H7 (cell line): ENCODE measurements at places on chromosomes 12 and 14.

- DNase-seq: peak; percentile 91
Measured at GRCh38 chr12:94650143-94651056, at the start of gene TMCC3. TMCC3 (minus strand) TSS chr12:94650557; CDS start chr12:94650430, 127 bp downstream.

DNA sequence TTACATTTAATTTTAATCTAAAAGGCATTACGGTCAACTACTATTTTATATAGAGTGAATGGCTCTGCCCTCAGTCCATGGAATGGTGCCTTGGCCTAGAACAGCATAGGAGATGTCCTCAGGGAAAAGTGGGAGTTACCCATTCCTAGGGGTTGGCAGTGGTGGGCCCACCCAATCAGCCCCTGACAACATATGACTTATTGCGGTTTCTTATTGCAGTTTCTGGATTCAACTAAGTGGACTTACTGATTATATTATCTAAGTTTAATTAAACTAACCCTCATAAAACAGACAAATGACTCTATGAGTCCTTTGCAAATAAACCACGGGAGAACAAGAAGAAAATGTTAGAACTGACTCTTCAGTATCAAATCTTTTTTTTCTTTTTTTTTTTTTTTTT, 2.3 kb upstream of the PPP2R5E start:
- DNase-seq: no peak

GRCh38 chr12:49345051-49345824, 1.4 kb upstream of the DNAJC22 start:
- peak; percentile 87 for DNase-seq

- DNase-seq: no peak
Measured at GRCh38 chr12:50659260-50659659, 104.6 kb upstream of the ATF1 start.

DNA sequence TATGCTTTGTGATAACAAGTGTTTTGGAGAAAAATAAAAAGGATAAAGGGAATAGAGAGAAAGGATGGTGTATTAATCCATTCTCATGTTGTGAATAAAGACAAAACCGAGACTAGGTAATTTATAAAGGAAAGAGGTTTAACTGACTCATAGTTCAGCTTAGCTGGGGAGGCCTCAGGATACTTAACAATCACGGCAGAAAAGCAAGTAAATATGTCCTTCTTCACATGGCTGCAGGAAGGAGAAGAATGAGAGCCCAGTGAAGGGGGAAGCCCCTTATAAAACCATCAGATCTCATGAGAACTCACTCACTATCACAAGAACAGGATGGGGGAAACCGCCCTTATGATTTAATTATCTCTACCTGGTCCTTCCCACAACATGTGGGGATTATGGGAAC, 18.1 kb upstream of the C12orf42 start:
- no peak for DNase-seq

DNA sequence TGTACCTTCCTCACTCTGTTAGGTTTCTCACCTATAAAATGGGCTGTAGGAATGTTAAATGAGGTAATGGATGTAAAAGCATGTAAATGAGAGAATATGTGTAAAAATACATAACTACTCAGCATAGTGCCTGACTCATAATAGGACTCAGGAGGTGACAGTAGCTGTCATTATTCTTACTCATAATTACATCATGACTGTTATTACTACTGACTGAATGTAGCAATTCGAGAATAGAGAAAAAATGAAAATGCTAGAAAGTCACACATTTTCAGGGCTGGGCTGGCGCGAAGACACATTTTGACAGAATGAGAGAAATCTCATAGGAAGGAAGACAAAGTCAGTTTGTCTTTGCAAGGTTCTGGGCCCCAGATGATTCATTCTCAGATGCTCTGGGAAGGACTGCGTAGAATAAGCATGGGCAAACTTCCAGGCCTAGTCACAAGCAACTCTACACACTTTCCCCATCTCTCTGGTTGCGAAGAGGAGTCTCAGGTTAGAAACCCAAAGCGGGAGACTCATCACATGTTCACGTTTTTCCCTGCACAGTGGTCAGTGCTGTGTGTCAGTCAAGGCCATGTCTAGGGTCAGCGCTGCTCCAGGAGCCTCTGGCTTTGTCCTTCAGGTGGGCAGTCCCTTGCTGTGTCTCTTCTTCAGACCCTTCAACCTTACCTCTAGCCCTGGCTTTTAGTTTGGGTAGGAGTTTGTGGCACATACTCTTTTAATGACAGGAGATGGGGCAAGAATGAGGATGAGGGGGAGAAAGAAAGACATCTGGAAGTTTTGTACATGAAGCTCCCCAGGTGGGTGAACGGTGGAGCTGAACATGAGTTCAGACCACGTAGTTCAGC, 8.4 kb downstream of the GPRC5A start:
- DNase-seq: no peak

DNA sequence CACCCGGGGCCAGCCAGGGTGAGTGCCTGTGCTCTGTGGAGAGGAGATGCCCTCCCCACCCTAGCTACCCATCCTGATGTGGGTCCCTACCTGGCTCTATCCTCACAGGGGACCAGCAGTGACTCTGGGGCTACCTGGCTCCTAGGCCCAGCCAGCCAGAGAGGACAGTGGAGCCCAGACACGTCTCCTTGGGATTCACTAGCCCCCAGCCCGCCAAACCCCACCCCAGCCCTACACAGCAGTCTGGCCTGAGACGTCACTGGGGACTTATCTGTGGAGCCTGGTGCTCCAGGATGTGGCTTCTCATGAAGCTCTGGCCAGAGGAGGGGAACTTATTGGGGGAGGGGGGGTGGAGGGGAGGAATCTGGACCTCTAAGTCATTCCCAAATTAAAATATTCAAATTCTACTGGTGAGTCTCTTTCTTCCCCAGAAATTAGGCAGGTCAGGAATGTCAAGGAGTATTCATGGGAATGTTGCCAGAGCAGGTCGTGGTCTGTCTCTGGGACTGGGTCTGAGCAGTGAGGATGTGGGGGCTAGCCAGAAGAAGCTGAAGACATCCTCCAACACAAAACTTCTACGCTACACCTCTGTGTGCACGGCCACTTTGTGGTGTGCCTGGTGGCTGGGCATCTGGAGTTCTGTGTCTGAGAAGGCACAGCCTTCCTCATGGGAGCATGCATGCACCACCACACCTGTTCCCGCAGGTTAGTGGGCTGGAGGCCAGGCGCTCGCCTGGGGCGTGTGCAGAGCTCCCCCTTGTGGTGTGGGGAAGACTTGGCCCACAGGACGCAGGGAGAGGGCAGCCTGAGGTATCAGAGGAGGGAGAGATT, 2.7 kb downstream of the CMTM5 start:
- DNase-seq: peak; percentile 93

DNA sequence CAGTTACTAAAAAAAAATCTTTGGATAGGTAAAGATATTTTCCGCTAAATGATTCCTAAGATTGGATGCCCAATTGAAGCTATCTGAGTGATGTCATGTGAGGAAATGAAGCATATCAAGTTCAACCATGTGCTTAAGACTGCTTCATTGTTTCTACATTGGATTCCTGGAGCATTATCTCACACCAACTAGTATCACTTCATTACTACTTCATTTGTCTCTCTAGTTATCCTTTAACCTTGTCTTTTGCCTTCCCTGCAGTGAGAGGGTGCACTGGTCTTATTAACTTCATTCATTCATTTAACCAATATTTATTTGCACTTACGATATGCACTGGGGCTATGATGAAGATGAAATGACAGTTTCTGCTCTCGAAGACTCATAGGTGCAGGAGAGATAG, 198.1 kb downstream of the SLC38A4 start:
- DNase-seq: no peak

DNA sequence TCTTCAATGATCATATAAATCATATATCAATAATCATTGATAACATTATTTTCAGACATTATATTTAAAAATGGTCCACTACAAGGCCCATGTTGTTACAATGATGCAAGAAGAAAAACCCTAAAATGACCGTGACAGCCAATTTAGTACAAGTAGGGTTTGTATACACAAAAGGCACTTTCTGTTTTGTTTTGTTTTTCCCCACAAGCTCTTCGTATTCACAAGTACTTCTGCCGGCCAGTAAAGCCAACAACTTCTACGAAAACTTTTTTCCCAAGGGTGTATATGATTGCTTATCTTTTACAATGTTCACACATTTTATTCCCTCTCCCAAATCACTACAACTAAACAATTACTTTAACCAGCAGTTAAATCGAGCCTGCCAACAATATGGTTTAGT, 9.6 kb downstream of the PTPRB start:
- no peak for DNase-seq

GRCh38 chr14:92936085-92936484, 13.1 kb downstream of the CHGA start:
- DNase-seq: no peak

DNA sequence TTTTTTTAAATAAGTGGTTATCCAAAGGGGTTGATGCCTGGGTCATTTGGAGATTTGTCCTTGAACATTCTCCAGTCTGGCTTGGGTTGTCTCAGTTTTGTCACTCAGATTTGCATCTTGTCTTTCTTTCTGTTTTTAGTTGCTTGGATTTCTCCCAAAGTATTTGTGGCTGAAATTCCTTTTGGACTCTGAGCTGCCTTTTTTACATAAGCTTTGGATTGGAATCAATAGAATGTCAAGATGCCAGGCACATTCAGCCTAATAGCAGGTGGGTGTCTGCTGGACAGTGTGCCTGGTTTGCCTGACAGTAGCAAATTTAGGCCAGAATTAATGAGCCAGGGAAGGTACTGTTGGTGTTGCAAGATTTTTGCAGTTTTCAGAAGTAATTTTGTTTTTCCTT, 50.0 kb downstream of the FLRT2 start:
- DNase-seq: no peak

DNA sequence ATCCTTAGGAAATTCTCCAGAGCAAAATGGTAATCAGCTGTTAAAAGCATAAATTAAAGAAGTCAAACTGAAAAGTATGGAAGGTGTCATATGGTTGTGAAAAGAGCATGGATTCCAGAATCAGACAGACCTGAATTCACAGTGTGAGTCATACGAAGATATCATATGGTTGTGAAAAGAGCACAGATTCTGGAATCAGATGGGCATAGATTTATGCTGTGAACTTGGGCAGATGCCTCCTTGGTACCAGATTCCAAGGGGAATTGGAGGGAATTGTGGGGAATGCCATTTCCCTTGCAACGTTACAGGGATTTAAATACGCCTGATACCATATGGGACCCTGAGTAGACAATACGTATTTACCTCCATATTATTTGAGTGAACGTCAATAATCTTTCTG, 183.7 kb downstream of the GALC start:
- no peak for DNase-seq

DNA sequence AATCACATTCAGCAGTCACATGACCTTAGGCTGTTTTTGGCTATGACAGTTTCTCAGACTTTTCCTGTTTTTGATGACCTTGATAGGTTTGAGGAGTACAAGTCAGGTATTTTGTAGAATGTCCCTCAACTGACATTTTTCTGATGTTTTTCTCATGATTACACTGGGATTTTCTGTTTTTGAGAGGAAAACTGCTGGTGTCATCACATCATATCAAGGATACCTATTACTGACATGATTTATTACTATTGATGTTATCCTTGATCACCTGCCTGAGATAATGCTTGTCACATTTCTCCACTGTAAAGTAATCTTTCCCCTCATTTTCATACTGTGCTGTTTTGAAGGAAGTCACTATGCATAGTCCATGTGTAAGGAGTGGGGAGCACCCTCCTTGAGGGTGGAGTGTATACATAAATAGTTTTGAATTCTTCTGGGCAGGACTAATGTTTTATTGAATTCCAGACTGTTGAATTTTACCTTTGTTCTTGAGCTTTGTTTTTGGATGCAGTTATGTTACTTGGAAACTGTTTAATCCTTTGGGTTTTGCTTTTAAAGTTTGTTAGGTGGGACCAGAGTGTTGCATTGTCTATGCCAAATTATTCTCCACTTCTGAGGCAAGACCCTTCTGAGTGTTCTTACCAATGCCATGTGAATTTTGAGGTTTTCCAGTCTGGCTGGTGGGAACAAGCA, 444.5 kb upstream of the FAR2 start:
- no peak for DNase-seq

- no peak for DNase-seq
Measured at GRCh38 chr12:16602412-16602811, 3.5 kb downstream of the LMO3 start.

DNA sequence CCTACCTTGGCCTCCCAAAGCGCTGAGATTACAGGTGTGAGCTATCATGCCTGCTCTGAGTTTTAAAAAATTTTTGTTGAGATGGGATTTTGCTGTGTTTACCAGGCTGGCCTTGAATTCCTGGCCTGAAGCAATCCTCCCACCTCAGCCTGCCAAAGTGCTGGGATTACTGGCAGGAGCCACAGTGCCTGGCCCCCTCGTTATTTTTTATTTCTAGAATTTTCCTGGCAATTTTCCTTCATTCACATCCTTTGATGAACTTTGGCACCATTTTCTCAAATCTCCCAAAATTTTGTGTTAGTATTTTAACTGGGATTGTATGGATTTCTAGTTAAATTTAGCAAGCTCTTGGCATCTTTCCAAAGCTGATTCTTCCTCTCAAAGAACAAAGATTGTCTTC, 24.6 kb upstream of the SCARB1 start:
- DNase-seq: no peak
